ENCODE measurements at places on chromosomes 7 and 10. TPM values are rescaled to one million over a fixed set of nuclear protein-coding genes. Genes with fewer than 3 reads are reported as not detected.

- DNase-seq, result no peak
Observed at GRCh38 chr10:64571056-64571455, 1049.9 kb downstream of the REEP3 start.

DNA sequence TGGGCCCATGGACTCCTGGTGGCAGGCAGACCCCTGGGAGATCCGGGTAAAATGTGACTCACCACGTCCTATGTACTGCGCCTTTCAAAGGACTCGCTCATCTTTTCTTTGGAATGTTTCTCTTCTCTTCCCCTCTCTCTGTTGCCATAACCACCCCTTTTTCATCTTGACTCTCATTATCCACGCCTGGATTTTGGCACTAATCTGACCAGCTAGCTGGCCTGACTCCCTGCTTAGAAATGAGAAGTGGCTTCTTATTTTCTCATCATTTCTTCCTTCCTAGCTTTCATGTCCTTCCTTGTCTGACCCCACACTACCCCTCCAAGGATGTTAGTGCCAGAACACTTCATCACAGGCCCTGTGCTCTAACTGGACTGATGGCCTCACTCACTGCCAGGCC, 98.0 kb upstream of the FAM171A1 start:
- no peak for DNase-seq

ZNRF2 gene
- 13.6 TPM for total RNA-seq

GRCh38 chr7:100128637-100128963, 1.8 kb downstream of the MBLAC1 start:
- no peak for DNase-seq

- DNase-seq, result no peak
Observed at GRCh38 chr10:58373442-58373827, 11.8 kb upstream of the TFAM start.

GRCh38 chr7:99289185-99289584, 16.5 kb downstream of the MYH16 start:
- no peak for DNase-seq

AZGP1 gene
- total RNA-seq, result not detected

DNA sequence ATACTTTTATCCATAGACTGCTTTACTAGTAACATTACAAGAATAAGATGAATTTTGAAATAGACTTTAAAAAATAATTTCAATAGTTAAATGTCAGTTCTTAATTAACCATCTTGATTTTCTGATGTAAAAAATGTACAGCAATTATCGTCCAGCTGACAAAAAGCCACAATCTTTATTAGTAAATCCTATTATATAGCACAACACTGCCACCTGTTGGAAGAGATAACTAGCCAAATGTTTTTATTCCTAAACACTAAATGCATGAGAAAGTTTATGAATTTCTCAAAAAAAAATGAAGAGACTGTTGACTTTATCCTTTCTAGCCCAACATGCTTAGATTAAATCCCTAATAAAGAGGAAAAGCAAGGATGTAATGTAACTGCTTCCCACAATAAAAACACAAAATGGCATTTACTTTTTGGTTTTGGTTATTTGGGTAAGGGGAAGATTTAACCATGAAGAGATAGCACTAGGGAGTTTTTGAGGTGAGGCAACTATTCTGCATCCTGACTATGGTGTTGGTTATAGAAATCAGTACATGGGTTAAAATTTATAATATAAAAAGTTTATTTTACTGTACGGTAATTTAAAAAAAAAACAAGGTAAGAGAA, 8.0 kb downstream of the COA1 start:
- peak; percentile 44 for DNase-seq

DNA sequence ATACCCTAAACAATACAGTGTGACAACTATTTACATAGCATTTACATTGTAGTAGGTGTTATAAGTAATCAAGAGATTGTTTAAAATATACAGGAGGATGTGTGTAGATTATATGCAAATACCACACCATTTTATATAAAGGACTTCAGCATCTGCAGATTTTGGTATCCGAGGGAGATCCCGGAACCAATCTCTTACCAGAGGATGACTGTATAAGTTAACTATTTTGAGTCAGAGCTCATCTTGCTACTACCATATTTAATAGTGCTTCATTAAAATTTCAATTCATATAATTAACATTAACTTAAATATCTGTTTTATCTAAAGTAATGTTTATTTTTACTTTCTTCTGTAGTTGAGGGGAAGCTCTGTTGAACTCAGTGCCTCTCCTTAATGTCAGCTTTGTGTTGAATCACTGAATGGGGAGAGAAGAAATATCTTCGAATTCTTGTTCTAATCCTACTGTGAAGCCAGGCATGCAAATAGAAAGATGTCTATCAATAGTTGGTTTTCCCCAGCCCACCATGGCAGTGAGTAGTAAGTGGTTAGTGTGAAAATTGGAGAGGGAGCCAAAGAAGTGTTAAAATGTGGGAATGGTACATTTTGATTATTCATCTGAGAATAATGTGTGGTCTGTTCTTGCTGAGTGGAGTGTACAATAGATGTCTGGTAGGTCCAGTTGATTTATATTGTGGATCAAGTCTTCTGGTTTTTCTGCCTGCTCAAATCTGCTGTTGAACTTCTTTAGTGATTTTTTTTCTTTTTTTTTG, 90.1 kb upstream of the CYP26C1 start:
- DNase-seq, result no peak

LANCL2 gene
- total RNA-seq, result 4.6 TPM

DNA sequence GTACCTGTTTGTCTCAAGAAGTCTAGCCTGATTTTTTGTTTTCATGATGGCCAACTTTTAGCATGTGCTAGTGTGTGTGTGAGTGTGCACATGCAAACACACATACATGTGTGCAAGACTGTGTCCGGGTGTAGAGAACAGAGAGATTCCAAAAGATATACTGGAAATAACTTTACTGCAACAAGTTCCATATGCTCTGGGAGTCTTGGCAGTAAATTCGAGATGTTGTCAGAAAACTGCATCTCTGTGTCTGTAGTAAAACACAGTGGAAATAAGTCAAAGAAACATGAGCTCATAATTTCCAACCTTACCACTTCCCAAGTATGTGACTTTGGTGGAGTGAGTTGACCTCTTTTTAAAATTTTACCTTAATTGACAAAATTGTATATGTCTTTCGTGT, 950.8 kb upstream of the C7orf33 start:
- DNase-seq, result no peak

GRCh38 chr10:35700487-35700882, 58.4 kb upstream of the FZD8 start:
- DNase-seq, result no peak

MYOF gene
- total RNA-seq, result 488 TPM

GRCh38 chr10:132308587-132309470, 1.1 kb upstream of the STK32C start:
- DNase-seq, result no peak

GRCh38 chr7:43639858-43640491, 57.1 kb downstream of the STK17A start:
- no peak for DNase-seq

DNA sequence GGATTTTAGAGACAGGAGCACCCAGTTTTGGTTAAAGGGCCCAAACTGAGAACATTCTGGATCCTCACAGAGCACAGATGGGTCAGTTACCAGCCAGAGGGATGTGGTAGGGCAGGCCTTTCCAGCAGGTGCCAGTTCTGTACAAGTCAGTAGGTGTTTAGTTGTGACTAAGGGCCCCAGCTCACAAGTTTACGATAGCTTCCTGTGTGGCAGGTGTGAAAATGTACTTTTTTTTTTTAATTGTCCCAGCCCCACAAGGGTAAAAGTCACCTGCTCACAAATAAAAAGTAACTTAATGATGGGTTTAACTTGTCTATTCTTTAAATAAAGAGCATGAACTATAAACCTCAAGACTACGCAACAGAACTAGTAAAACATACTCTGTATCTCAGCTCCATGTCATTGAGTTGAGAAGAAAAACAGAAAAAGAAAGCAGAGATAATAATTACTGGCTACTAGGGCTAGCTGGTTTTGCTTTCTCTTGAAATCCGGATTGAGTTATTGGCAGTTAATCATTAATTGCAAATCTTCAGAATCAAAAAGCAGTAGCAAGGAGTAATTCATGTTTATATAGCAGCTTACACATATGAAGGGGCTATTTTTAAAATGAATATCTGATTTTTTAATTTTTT, 15.4 kb downstream of the NFE2L3 start:
- no peak for DNase-seq

DNA sequence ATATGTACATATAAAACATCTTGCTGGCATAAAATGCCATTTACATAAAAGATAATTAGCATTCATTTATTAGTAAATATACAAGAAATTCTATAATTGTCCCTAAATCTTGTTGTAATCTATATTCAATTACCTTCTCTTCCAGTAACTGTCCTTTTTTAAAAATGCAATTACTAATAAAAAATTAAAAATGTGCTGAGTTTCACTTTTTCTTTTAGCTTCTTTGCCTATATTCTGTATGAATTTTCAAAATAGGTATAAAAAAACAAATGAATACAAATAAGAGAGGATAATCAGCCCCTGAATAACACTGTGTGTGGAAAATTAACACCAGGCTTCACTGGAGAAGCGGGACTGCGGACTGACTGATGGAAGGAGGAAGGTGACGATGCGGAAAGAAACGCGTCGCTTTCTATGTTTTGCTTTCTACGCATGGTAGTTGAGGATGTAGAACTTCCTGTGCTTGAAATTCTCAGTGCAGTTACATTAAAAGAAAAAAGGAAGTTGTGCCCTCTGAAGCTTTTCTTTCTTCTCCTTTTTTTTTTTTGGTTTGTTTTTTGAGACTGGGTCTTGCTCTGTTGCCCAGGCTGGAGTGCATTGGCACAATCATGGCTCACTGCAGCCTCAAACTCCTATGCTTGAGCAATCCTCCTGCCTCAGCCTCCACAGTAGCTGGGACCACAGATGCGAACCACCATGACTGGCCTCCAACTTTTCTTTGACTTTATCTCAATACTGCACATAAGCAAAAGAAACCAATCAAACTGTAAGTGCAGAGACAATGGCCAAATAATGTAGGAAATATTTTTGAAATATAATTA, 7.4 kb upstream of the ZMYND11 start:
- no peak for DNase-seq

DNA sequence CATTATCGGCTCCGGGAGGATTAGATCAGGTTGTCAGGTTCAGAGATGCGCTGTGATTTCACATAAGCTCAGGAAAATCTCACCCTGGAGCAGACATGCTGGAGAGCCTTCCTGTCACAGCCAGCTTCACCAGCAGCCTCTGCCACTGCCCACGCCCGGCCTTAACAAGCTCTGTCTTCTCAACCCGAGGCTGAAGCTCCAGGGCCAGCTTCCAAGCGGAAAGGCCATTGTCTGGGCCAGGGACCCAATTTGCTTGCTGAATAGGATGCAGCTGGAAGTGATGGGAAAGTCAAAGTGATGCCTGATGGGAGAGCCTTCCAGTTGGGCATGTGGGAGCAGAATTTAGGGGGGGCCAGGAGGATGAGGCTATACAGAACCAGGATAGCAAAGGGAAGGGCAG, 36.3 kb downstream of the C10orf105 start:
- no peak for DNase-seq

WDR91 gene
- total RNA-seq, result 2.5 TPM

- DNase-seq, result no peak
Observed at GRCh38 chr10:129780198-129780597, 183.9 kb downstream of the EBF3 start.

ATP6V0A4 gene
- total RNA-seq, result 0.23 TPM

GRCh38 chr10:26483554-26483953, 45.4 kb downstream of the APBB1IP start:
- DNase-seq, result no peak

- DNase-seq, result no peak
Observed at GRCh38 chr10:71864911-71865361, 13.9 kb upstream of the PSAP start.

ERVW-1 gene
- not detected for total RNA-seq

DNA sequence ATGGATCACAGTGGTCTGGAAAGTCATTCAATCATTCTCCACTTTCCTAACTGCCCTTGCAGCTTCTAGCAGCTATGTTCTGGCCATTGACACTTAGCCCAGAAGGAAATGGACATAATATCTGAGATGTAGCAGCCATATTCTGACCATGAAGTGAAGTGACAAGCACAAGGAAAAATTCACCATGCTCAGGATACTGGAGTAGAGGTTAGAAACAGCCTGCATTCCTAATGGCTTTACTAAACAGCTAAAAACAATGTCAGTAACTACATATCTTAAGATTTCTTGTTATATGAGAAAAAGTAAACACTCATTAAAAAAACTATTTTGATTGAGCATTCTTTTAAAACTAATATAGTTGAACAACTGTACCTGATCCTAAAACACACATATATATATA, 443.8 kb downstream of the MAGI2 start:
- DNase-seq, result no peak

DNA sequence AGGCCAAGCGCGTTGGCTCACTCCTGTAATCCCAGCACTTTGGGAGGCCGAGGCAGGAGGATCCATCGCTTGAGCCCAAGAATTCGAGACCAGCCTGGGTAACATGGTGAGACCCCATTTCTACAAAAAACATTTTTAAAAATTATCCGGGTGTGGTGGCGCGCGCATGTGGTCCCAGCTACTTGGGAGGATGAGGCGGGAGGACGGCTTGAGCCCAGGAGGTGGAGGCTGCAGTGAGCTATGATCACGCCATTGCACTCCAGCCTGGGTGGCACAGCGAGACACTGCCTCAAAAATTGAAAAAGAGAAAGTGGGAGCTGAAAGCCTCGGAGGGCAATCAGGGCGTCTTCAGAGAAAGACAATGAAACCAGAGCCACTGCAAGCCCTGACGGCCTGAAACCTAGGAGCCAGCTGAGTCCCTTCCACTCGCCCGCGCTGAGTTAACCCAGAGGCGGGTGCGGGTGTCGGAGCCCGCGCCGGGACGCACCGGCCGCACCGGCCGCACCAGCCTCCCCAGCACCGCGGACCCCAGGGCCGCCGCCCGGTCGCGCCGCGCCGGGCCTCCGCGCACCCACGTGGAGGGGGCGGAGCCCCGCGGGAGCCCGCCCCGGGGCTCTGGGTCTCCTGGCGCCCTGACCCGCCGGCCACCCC, 22.4 kb downstream of the ZFAND2A start:
- no peak for DNase-seq

All from NCI-H460 (cell line).